H9 (cell line): ENCODE measurements at places on chromosomes 2 and 18.
A peak's percentile ranks its signal among the peaks of the same experiment; 100 is the strongest.

- no peak for DNase-seq
Observed at GRCh38 chr18:23650968-23651927, 11.5 kb downstream of the ANKRD29 start.

DNA sequence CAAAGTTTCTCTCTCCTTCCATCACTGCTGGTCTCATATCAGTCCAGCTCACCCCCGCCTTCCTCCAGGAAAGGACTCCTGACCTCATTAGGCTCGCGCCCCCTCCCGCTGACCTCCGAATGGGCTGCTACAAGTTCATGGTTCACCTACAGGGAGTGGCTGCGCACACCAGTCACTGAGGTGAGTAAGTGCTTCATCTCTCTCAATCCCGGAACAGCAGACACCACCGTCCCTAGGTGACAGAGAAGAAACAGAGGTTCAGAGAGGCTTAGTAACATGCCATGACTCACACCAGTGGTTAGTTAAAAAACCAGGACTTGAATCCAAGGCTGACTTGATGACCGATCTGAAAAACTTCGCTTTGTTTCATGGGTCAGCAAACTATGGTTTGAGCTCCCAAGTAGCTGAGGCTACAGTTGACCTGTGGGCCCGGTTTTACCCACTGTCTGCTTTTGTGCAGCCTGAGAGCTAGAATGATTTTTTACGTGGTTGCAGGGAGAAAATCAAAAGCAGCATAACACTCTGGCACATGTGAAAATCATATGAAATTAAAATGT is 42.0 kb downstream of the ZFP36L2 start:
- DNase-seq, result no peak

DNA sequence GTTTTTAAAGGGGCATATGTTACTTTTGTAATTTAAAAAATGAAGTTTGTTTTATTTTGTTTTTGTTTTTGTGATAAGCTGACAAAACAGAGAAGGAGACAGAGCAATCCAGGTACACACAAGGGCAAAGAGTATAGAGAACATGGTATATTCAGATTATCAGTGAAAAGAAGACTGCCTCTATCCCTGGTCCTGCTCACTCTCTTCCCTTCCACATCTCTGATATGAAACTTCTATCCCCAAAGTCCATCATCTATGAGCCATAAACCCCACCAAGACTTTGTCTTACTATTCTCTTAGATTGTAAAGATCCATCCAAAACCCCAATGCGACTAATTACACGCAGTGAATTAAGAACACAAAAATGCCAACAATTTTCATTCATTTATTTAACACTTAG is 16.6 kb downstream of the ROCK2 start:
- DNase-seq, result no peak

GRCh38 chr2:151786483-151786882 is 41.7 kb downstream of the ARL5A start:
- no peak for DNase-seq

DNA sequence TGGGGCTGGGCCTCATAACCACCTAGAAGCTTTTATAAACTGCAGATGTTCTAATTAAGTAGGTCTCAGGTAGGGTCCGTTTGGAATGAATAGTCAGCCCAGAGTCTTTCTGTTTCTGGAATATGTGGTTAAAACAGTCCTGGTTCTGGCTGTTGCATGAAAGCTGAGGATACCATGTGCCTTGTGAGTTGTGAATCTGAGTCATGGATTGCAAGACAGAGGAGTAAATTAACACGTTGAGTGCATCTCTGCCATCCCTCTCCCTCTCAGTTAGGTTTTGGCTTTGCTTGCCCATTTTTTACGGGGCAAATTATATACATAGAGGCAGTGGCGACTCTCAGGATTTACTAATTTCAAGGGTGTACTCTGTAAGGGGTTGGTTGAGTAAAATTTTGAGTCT is 59.1 kb downstream of the NCK2 start:
- no peak for DNase-seq

GRCh38 chr2:155310589-155310988 is 612.1 kb downstream of the KCNJ3 start:
- no peak for DNase-seq

GRCh38 chr2:72191441-72191840 is 43.8 kb upstream of the CYP26B1 start:
- DNase-seq, result no peak

DNA sequence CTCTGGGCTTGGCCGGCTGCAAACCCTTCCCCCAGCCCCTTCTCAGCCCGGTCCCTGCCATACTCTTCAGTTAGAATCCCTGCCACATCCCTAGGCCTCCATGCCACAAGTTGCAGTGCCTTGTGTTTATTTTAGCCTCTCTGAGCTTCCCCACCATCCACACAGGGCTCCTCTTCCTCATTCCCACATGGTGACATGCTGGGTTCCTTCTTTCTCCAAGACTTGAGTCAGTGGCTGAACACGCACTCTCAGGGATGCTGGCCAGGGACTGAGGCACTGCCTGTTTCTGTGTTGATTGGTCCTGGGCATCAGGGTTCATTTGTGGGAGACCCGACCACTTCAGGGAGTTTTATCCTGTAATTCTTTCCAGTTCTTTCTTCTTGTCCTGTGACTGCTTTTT is 56.3 kb downstream of the KCNS3 start:
- no peak for DNase-seq

- DNase-seq, result no peak
Observed at GRCh38 chr18:51603111-51603510, 405.6 kb upstream of the MEX3C start.

- no peak for DNase-seq
Observed at GRCh38 chr2:27408601-27409320, 630 bp downstream of the PPM1G start.

GRCh38 chr2:8457092-8457481 is 224.8 kb upstream of the ID2 start:
- DNase-seq, result no peak

- no peak for DNase-seq
Observed at GRCh38 chr18:30177056-30177455, 865.5 kb downstream of the DSC3 start.

GRCh38 chr2:158691619-158692018 is 103.5 kb upstream of the DAPL1 start:
- DNase-seq, result no peak

- DNase-seq, result no peak
Observed at GRCh38 chr18:33837191-33837590, 259.2 kb downstream of the ASXL3 start.

- DNase-seq, result peak; percentile 67
Observed at GRCh38 chr18:21955757-21956652, 213.4 kb upstream of the GATA6 start.

DNA sequence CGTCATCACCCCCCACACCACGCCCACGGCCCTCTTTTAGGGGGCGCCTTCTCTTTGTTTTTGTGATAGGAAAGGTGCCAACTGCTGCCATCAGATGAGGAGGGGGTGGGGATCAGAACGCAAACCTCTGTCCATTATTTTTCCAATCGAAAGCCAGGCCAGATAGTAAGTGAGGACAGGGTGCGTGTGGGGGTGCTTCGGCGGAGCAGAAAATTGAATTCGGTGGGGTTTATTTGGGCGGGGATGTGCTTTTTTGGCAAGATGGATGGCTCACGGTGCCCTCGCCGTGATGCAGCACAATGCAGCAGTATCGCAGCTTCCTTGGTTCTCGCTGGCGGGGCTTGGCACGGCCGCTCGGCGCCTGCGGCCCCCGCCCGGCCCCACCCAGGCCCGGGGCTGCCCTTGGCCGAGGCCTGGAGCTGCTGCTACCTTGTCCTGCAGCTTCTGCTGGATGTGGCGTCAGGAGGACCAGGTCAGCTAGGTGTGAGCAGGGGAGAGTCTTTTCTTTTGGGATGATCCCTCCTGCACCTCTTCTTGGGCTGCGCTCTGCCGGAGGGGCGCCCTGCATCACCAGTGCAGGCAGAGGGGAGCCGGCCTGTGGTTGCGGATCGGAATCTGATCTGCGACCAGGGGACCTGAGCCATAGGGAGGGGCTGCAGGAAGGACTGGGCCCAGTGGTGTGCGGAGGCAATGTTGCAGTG is 1.3 kb downstream of the SPTBN1 start:
- peak; percentile 72 for DNase-seq

DNA sequence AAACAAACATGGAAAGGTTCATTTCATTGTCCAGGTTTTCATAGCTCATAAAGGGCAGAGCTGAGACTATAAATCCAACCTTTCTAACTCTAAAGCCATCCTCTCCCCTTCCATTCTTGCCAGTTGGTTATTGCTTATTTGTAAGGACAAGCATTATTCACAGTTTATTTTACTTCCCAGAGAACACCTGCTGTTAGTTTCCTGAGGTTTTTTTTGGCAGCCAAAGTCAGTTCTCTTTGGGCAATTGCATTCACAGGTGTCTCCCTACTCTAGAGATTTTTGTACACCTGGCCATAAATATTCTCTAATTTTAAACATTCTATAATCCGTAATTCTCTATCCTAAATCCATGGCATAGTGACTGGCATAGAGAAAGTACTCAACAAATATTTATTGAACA is 87.3 kb upstream of the SPHKAP start:
- DNase-seq, result no peak
